ENCODE measurements at places on chromosomes 13 and 19.

GRCh38 chr13:93853912-93854311 is 625.6 kb downstream of the DCT start:
- no peak for DNase-seq

GRCh38 chr13:38981096-38981495 is 9.5 kb downstream of the STOML3 start:
- no peak for DNase-seq

- DNase-seq: no peak
These were observed 128.0 kb downstream of the TRPC4 start for GRCh38 chr13:37741536-37741935.

DNA sequence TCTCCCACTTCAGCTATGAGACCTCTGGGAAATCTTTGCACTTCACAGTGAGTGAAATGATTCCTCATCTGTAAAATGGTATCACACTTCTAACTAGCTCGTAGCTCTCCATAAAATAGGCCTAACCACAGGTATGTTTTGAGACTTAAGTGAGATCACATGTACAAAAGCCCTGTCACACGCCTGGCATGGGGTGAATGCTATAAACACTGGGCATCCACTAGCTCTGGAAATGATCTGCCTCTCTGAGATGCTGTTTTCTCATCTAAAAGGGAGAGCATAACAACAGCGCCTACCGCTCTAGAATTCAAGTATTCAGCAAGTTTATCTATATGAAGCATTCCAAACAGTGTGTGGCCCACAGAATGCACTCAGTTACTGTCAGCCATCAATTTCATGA is 2.2 kb downstream of the AKT2 start:
- no peak for DNase-seq

DNA sequence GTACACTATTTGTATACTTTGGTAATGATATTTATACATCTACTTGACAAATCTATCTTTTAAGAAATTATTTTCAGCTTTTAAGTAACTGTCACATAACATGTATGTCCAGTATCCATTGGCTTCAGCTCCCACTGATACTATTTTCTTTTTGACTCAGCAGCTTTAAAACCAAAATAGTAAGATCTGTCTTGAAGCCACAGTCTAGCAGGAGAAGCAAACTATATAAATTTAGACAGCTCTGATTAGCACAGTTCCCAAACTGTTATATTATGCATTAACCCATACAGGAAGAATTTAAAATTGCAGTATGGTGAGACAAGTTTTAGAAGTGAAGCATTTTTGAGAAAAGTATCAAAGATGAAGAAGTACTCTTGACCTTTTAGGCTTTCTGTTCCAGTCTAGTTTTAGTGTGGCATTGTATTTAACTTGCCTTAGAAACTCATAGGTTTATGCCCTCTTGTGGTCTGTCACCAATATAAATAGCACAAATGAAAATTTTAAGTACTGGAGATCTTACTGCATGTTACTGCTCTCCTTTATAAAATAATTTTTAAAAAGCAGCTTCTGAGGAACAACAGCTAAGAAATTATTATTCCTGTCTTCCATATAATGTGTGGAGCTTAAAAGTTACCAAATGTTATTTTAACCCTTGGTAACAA is 24.7 kb downstream of the URI1 start:
- DNase-seq: peak; percentile 35

Data from MM.1S (cell line).